ENCODE measurements at places on chromosomes 6 and 20.

DNA sequence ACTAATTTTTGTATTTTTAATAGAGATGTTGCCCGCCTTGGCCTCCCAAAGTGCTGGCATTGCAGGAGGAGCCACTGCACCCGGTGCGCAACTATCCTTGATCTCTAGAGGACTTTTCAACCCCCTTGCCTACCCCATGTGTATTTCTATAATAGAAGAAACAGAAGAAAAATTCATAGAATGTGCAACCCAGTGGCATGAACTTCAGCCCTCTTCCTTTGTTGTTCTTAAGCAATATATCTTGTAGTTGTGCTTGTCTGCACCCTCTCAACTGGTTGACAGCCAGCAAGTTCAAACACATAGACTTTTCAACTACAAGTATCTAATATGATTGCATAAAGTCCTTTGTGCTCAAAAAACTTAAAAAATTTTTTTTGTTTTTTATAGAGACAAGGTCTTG lies 72.3 kb upstream of the NCOA3 start:
- DNase-seq, result no peak

- DNase-seq, result peak; percentile 71
Observed at GRCh38 chr20:2133318-2134183, 31.9 kb downstream of the STK35 start.

- DNase-seq, result no peak
Observed at GRCh38 chr6:11847515-11848345, 69.1 kb upstream of the ADTRP start.

GRCh38 chr6:27866357-27867050 lies 45.7 kb downstream of the OR2B2 start:
- no peak for DNase-seq

- no peak for DNase-seq
Observed at GRCh38 chr20:59375541-59375940, 75.1 kb downstream of the EDN3 start.

- DNase-seq, result no peak
Observed at GRCh38 chr20:33622705-33623365, 39.3 kb upstream of the C20orf144 start.

DNA sequence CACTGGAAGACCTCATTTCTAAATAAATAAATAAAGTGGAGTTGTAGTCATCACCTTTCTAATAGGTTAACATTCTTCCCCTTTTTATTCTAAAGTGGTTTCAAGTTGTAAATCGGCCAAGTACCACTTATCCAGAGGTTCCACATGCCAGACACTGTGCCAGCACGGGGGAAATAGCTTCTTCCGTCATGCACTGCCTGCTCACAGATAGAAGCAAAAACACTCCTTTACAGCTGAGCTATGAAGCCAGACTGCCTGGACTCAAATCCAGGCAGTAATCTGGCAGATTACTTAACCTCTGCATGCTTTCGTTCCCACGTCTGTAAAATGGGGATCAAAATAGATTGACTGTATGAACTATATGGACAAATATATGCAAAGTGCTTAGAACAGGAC lies 17.2 kb upstream of the SCML4 start:
- DNase-seq, result no peak

DNA sequence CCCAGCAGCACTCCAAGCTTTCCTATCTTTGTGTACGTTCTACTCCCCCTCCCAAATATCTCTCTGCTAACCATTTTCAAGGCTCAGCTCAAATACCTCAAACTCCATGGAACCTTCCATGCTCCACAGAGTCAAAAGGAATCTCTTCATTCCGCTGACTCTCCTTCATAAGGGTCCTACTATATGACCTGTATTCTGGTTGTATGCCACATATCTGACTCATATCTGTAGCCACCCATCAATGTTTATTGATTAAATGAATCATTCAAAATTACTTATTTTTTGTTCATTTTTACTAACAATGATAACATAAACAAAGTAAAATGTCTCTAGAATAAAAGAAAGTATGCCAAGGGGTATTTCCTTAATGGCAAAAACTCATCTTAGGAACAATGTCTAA lies 123.2 kb downstream of the ARHGAP18 start:
- no peak for DNase-seq

- no peak for DNase-seq
Observed at GRCh38 chr6:165632194-165632593, 30.8 kb downstream of the PDE10A start.

DNA sequence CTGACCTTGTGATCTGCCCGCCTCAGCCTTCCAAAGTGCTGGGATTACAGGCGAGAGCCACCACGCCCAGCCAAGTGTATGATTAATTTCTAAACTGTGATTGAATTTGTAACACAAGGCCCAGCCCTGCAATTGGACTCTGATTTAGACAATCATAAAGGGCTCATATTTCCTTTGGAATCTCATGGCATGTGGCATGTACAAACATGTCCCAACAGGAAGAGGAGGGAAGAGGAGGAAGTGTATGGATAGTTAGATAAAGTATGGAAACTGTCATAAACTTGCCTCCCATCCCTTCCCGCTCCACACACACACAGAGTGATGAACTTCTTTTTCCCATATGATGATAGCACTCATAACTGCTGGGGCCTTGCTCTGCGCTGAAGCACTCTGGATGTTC lies 27.2 kb upstream of the QKI start:
- no peak for DNase-seq

- no peak for DNase-seq
Observed at GRCh38 chr20:42779216-42779615, 410.5 kb downstream of the PTPRT start.

DNA sequence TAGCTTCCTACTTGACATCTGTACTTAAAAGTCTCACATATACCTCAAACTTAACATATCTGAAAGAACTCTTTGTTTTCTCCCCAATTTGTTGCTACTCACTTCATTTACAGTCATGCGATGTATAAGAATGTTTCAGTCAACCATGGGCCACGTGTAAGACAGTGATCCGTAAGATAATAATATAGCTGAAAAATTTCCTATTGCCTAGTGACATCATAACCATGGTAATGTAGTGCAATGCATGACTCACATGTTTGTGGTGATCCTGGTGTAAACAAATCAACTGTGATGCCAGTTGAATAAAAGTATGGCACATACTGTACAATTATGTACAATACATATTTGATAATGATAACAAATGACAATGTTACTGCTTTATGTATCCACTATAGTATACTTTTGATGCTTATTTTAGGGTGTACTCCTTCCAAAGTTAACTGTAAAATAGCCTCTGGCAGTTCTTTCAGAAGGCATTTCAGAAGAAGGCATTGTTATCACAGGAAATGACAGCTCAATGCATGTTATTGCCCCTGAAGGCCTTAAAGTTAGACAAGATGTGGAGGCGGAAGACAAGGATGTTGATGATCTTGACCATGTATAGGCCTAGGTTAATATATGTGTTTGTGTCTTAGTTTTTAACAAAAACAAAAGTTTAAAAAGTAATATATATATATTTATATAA lies 579.0 kb downstream of the EPHA7 start:
- DNase-seq, result no peak

DNA sequence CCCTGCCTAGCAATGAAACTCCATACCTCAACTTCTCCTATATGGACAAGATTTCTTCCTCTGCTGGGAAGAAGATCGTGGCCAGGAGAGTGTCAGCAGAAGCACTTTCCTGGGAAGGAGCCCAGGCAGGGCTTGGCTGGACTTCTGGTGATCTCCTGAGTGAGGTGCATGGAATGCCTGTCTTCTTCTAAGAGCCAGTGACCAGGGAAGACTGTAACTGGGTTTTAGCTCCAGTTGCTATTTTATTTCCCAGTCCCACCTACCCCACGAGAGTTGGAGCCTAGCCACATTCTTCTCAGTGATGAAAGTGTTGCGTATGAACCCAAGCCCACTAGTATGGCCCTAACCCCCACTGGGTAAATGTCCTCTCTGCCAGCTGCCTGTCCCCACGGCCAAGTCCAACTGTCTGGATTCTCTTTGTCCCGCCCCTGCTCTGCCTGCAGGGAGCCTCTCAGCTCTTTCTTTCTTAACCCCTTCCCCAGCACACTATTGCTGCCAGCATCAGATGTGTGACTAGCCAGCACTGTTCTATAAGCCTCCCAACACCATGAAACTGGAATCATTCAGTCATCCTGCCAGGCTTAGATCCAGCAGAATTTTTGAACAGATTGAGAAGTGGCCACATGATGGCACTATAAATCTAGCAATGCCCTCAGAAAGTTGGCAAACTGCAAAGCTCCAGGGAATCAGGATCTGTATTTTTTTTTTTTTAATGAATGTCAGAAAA lies 69.8 kb upstream of the FAM184A start:
- peak; percentile 71 for DNase-seq

GRCh38 chr6:158441716-158442215 lies 118.1 kb upstream of the TMEM181 start:
- DNase-seq, result no peak

- DNase-seq, result peak; percentile 27
Observed at GRCh38 chr20:46621492-46621891, 29.8 kb downstream of the SLC13A3 start.

- no peak for DNase-seq
Observed at GRCh38 chr6:4396044-4396443, 260.7 kb upstream of the ECI2 start.

GRCh38 chr20:2108987-2109386 lies 7.4 kb downstream of the STK35 start:
- no peak for DNase-seq

DNA sequence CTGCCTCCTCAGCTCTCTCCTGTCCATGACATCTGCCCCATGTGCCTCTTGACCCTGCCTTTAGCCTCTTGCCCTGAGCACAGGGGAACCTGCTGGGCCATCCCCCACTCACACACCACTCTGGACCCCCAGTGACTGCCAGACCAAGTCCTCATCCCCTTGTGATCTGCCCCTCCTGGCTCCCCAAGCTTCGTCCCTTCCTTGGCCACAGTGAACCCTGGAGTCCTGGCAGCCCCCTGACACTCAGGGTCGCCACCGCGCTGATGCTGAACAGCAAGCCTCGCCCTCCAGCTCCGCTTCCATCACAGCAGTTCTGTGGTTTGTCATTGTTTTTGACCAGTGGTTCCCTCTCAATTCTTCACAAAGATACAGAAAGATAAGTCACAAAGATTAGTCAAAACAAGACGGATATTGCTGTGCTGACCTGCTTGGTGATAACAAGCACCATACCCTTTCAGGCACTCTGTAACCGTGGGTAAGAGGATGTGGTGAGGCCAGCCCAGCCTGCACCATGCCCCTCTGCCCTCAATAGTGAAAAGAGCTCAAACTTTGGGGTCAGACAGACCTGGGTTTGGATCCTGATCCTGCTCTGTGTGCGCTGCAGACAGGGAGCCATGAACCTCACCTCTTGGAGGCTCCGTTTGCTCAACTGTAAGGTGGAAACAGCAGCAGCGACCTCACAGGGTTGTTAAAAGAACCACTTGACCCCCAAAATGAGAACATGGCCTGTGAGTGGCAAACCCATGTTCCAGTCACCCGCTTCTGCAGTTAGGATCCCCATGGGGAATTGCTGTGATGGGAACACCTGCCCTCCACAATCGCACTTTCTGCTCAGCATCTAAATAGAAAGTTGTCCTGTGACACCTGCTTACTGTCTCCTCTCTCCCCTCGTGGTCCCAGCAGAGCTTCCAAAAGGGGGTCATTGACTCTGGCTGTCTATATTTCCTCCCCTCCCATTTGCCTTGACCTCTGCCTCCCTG lies 114.5 kb downstream of the TOX2 start:
- DNase-seq, result no peak

DNA sequence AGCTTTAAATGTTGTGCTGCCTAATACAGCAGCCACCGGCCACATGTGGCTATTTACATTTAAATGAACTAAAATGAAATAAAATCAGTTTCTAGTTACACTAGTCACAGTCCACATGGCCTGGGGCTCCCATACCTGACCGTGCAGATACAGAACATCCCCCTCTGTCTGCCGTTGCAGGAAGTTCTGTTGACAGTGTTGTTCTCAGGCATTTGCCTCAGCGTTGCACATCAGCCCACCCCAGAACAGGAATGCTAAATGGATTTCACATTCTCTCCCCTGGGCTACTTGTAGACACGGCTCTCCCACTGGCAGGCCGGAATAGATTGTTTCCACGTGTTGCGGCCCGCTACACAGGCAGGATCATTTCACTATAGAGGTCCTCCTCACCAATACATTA lies 26.3 kb downstream of the JAG1 start:
- DNase-seq, result no peak

GRCh38 chr6:134074151-134075055 lies 22.0 kb upstream of the SLC2A12 start:
- DNase-seq, result no peak

DNA sequence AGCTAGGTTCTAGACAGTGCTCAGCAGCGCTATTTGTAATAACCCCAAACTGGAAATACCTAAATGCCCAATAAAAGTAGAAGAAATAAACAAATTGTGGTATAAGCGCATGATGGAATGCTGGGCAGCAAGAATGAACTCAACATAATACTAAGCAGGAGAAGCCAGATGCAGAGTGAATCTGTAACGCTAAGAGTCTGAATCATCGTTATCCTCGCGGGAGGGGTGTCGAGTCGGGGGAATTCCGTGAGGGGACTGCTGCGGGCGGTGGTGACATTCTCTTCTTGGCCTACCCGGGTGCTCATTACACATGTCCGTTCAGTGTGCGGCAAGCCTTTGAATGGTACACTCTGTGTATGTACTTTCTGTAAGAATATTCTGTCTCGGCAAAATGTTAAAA lies 83.7 kb downstream of the SULF2 start:
- peak; percentile 75 for DNase-seq

DNA sequence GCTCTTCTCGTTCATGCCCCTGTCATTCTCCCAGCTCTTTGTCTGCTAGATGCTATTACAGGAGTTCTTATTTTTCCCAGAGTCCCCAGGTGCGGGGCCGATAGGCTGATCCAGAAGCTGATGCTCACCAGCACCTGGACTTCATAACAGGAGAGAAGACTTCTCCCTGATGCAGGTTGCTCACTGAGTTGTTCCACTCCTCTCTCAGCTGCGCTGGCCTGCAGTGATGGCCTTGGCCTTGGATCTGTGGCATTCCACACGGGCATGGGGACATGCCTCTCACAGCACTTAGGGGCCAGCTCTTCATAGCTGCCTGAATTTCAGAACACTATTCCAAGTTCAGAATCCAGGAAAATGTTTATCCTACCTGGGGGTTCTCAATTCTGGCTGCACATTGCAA lies 7.1 kb upstream of the TXNDC5 start:
- DNase-seq, result no peak

- DNase-seq, result no peak
Observed at GRCh38 chr20:60693496-60694133, 558.4 kb upstream of the CDH4 start.

DNA sequence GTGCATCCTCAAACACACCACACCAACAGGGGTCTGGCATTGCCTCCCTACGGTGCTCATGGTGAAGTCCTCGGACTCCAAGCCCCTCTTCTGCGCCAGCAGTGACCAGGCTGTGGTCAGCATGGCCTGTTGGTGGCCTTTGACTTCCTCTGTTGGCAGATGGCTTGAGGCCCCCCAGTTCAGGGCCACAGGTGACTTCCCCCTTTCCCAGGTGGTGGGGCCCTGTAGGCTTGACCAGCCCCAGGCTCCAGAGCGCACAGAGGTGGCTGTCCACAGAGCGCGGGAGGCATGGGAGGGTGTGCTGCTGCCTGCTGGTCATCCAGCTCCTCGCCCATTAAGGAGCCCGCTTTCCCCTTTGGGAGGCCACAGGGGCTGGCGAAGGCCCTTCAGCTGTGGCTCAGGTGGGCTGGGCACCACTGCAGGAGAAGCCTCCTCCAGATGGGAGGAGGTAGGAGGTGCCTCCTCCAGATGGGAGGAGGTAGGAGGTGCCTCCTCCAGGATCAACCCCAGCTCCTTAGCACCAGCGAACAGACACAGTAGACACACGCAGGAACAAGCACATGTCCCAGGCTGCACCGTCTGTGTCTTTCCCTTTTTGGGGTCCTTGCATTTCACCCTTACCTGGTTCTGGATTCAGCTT lies 52.1 kb upstream of the BHLHE23 start:
- DNase-seq, result no peak

GRCh38 chr6:24996269-24996836 lies 60.6 kb upstream of the RIPOR2 start:
- no peak for DNase-seq

- no peak for DNase-seq
Observed at GRCh38 chr6:135328136-135328535, 147.0 kb downstream of the MYB start.

Measured in AG09309 (cell line).